ENCODE measurements at places on chromosomes 7 and 10.
A peak's percentile ranks its signal among the peaks of the same experiment; 100 is the strongest.

DNA sequence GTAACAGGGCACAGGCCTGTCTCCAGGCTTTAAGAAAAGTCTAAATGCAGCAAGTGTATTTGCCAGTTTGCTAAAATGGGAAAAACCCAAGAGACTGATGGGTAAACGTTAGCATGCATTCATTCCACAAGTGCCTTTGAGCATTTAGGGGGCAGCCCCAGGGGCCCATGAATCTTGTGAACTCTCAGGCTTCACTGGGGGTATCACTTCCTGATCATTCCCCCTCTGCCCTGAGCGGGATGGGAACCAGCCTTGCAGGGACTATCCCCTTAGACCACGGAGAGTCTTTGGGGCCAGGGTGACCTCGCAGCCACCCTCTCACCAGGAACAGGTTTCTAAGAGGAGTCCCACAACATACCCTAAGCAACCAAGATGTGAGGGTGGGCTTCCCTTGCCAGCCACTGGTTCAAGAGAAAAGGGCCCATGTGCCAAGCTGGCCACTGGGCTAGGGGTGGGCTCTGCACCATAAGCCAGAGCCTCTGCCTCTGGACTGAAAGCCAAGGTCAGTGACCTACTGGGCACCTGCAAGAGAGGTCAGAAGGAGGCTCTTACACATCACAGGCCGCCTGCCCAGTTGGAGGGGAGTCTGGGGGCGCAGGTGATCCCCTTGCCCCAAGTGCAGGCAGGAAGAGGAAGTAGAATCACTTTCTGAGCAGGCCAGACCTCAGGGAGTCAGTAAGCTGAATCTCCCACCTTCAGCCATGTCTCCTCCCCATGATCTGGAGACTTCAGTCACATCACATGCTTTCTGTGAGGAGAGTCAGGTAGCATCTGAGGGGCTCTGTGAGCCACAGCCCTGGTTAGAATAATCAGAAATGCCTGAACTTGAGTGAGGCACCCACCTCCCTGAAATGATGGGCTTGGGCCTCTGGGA lies 75.0 kb downstream of the C10orf105 start:
- DNase-seq: no peak

DNA sequence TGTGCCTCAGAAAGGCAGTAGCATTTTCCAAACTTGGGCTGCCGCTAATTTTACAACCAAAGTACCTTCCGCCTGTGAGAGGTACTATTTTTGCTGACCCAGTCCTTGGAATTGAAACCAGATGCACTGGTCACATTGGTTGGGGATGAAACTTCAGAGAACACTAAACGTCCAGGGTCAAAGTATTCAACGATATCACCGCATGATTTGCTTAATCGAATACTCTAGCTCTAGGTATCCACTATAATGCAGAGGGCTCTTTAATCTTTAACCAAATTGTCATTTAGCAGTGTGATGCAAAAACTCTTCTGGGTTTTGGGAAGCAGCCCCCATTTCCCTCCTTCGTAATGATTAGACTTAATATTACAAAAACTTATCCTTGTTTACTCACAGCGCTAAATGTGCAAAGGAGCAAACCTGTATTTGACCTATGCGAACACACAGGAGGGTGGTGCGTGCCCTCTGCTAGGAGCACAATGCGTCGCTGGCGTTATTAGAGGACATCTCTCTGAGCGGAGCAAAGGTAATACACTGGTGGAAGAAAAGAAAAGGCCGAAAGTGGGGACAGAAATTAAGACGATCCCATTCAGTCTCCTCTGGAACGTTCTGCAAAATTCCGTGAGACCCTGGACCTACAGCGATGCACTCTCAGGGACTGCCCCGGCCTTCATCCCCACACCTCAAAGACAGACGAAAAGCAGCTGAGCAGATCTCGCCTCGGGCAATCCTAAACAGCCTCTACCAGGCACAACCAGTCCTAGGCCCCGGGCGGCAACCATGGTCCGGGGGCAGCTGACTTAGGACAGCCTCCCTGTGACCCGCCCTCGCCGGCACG lies 916 bp upstream of the EEPD1 start:
- no peak for DNase-seq

- peak; percentile 21 for DNase-seq
Observed at GRCh38 chr10:97849103-97849686, 448 bp upstream of the GOLGA7B start.

DNA sequence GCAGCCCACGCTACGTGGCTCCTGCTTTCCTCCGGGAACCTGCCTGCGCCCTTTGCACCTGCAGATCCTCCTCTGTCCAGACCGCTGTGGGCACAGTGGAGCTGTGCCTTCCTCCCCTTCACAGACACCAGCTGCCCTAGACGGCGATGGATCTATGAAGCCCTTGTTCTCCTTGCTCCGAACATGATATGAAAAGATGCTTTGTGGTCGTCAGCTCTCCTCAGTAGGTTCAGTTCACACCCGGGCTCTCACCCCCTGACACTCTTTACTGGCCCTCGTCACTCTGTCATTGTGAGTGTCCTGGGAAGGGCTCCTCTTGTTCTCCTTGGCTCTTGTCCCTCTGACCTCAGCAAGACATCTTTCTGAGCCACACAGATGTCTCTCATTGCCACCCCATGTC lies 4.2 kb downstream of the ZNF488 start:
- DNase-seq: no peak

- no peak for DNase-seq
Observed at GRCh38 chr10:33571616-33572015, 237.1 kb upstream of the NRP1 start.

DNA sequence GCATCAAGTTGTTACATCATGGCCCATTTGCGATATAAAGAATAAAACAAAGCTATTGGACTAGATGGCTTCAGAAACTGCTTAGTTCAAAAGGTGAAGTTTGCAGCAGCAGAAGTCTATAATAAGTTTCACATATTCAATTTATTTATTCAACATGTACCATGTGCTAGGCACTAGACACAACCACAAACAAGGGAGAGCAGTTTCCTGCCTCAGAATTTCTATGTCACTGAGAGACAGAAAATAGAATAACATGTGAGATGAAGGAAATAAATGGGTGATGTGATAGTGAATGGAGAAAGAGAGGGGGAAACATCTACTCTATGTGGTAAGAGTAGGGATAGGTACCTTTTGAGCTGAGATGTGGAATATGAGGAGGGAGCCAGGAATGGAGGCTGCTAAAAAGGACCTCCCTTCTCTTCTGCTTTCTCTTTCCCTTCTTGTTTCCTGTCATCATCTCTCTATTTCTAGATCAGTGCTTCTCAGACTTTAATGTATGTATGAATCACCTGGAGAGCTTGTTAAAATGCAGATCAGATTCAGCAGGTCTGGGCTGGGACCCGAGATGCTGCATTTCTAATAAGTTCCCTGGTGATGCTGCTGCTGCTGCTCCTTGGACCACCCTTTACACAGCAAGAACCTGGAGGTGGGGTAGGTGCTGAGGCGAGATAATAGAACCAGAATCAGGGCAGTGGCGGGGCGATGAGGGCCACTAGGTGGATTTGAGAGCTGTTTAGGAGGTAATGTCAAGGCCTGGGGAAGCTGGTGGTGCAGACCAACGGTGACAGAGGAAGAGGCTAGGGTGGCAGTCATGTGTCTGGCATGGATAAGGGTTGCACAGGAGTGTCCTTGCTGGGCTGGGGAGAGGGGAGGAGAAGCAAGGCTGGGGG lies 13.7 kb upstream of the INMT start:
- DNase-seq: no peak

DNA sequence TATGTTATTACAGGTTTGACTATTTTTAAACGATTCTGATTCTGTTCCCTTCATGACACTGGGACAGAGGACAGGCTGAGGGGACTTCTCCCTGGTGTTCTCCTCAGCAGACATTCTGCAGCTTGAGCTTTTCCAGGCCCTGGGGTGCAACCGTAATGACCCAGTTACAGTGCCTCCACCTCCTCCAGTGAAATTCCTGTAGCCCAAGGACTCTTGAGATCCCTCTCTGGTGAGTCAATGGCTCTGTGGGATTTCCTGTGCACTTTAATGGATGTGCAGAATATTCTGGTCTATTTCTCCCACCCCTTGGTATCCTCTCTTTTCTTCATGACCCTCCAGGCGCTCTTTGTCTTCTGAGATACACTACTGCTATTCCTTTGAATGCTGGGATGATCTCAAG lies 319.3 kb downstream of the INHBA start:
- no peak for DNase-seq

DNA sequence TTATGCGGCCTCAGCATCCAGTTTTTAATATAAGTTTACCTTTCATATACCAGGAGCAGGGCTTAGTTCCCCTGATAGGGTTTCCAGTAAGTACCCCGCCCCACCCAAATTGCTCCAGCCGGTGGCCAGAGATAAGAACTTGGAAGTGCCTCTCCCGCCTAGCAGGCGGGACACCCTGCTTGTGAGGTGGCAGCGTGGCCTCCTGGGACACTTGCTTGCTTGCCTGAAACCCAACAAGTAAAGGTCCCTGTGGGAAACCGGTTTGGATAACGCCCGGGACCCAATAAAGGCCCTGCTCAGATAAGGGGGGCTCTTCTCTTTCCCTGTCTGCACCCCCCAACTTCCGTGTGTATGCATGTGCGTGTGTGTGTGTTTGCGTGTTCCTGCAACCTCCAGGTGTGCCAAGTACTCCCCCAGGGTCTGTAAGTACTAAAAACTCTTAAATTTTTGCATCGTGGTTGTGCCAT lies 154.3 kb downstream of the ARHGAP21 start:
- no peak for DNase-seq

DNA sequence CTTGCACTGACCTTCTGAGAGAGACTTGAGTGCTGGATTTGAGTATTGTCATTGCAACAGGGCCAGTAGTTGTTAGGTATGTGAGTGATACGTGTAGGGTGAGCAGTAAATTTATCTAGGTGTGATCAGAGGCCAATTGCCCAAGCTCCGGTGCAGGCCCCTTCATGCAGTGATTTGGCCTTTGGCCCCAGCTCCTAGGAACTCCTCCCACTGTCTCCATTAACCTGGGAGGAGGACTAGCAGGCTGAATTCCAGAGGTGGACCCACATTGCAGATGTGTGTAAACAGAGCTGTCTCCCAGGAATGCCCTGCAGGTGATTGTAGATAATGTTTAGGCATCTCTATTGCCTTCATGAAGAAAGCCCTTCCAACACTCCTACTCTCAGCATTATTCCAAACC lies 19.5 kb downstream of the TCF7L2 start:
- DNase-seq: no peak

GRCh38 chr7:70553364-70553763 lies 578.6 kb upstream of the GALNT17 start:
- DNase-seq: no peak

DNA sequence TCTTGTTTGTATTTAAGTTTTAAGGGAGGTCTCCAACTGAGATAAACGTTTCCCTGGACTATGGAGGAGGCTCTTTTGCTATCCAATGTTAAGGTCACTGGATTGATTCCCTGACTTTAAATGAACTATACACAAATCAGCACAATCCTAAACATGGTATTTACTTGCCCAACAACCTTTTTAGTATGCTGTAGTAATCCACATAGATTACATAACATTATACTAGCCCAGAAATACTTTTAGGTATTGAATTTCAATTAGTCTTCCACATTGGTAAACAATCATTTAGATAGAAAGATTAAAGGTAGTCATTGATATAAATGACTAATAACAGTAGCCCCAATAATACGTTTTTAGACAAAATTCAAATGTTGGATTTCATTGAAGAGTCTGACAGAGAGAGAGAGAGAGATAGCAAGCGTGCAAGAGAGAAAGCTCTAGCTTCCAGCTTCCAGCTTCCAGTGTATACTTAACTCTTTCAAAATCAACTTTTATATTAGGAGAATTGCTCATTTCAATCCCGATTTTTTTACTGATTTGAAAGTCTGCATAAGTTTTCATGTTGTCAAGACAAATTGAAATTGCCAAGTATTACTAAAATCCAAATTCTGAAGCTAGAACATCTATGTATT lies 155.8 kb downstream of the DOCK4 start:
- no peak for DNase-seq

DNA sequence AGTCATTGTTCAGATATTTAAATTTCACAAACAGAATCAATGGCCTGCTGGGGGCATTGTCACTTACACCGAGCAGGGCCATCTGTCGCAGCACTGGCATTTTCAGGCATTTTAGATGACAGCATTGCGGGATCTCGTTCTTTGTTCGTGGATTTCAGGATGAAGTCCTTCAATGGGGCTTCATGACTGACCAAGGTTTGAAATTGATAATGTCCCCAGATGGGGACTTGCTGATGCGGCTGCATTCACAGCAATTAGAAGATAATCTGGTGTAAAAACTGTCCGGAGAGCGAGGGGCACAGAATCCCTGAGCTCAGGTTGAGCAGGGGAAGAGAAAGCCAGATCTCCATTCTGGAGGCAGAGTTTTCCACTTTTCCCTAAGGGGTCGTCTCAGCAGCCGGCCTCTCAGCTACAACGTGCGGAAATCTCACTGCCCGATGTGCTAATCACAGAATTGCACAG lies 1.9 kb upstream of the C7orf33 start:
- no peak for DNase-seq

GRCh38 chr7:83751217-83751616 lies 102.3 kb upstream of the SEMA3E start:
- no peak for DNase-seq

- no peak for DNase-seq
Observed at GRCh38 chr10:132942101-132943057, at the start of gene CFAP46. TSS of gene CFAP46 (minus strand) at chr10:132942570. CDS start at chr10:132942484, 86 bp downstream.

DNA sequence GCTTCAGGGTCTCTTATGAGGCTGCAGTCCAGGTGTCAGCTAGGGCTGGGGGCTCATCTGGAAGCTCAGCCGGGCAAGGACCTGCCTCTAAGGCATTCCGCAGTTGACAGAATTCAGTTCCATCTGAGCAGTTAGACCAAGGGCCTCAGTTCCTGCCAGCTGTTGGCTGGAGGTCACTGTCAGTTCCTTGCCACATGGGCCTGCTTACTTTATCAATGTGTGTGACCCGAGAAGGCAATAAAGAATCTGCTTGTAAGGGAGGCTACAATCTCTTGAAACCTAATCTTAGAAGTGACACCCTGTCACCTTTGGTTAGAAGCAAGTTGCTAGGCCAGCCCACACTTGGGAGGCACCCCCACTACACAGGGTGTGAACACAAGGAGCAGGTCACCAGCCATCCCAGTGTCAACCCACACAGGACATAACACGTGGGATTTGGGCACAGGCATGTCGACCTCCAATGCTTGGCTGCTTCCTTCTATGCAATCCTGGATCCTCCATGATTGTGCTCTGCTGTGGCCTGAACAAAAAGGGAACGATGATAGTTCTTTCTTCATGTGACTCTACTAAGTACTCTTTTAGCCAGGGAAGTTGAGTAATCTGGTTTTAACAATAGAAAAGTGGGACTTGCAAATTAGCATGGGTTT lies 41.8 kb downstream of the MTURN start:
- no peak for DNase-seq

DNA sequence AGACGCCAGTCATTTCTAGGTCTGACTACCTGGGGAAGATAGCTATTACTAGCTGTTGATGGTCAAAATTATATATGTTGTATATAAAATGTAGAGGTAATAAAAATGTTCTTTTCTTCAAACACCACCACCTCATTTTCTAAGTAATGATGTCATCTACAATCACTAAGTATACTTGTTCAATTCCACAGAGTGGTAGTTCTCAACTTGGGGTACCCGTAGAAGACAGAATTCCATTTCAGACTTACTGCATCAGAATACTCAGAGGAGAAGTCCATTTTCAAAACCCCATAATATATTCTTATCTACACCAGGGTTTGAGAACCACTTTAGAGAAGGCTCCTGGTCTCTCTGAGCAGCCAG lies 191.9 kb downstream of the PTN start:
- DNase-seq: no peak

GRCh38 chr10:14259696-14260566 lies 70.8 kb downstream of the FRMD4A start:
- no peak for DNase-seq
